ENCODE measurements at places on chromosomes 13 and 19.

DNA sequence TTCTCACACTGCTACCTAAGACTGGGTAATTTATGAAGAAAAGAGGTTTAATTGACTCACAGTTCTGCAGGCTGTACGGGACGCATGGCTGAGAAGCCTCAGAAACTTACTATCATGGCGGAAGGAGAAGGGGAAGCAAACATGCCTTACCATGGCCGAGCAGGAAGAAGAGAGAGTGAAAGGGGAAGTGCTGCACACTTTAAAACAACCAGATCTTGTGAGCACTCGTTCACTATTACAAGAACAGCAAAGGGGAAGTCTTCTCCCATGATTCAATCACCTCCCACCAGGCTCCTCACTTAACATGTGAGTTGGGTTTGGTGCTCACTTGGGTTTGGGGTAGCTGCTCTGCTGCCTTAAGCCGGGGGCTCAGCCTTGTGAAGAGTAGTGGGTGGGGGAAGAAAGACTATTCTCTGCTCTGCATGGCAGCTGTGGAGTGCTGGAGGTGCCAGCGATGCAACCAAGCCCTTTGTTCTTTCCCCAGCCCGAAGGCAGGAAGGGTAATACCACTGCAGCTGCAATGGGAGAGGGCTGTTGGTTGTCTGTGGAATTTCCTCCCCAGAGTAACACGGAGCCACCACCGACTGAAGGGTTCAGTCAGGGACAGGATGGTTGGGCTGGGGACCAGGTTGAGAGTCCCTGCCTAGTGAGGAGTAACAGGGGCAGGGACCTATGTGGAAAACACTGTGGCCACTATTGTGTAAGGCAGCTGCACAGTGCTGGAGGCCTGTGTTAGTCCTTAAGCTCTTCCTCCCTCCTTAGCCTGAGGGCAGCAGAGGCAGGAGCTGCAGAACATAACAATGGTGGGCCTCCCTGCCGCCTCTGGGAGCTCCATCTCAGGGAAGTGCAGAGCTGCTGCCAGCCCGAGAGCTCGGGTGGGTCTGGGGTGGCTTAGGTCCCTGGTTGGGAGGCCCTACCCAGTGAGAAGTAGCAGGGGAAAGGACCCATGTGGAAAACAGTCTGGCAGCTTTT lies 1262.5 kb downstream of the EFNB2 start:
- DNase-seq, result no peak

GRCh38 chr13:96248103-96248502 lies 158.2 kb downstream of the HS6ST3 start:
- DNase-seq, result no peak

DNA sequence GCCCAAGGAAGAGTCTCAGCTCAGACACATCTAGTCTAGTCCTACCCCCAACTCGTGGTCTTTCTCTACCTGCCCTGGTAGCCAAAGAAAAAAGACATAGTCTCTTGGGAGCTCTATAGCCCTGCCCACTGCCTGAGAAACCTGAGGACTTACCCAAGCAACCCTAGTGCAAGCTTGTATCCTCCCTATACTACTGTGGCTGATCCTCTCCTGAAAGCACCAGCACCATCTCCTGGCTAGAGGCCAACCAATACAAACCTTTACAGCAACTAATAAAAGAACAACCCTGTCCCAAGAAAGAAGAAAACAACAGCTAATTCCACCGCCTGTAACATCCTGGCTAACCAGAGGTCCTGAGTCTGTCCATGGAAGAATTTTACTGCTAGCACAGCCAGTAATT lies 532.4 kb downstream of the SLITRK6 start:
- DNase-seq, result no peak

DNA sequence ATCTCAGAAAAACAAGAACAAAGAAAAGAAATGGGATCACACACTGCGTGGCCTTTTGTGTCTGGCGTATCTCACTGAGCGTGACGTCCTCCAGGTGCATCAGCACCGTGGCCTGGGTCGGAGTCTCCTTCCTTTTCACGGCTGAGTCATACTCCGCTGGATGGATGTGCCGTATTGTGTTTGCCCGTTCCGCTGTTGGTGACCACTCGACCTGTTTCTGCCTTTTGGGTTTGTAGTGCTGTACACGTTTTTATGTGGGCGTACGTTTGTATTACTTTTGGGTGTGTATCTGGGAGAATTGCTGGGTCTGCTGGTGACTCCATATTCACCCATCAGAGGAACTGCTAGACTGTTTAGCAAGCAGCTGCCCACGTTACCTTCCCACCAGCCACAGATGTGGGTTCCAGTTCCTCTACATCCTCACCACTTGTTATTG lies 11.4 kb downstream of the ARID3A start:
- no peak for DNase-seq

GRCh38 chr19:33159893-33160292 lies 28.0 kb downstream of the WDR88 start:
- DNase-seq, result no peak

DNA sequence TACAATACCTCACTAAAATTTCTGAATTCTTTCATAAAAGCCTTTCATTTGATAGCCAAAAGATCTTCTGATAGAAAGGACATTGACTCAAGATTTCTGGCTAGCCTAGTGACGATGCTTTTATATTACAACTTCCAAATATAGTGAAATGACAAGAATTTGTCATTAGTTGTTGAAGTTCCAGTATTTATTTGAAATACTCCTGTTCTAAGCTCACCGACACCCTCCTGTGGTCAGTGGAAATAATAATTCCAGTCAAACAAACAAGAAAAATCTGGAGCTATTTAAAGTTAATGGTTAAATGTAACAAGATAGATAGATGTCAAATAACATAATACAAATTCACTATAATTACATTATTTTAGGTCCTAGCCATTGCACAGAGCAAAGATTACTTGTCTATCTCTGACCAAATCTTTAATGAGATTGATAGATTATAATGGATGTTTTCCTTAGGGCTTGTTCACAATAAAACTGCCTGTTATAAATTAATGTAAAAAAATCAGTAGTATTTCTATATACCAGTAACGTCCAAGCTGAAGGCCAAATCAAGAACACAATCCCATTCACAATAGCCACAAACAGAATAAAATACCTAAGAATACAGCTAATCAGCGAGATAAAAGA lies 195.5 kb downstream of the RGCC start:
- peak; percentile 69 for DNase-seq

DNA sequence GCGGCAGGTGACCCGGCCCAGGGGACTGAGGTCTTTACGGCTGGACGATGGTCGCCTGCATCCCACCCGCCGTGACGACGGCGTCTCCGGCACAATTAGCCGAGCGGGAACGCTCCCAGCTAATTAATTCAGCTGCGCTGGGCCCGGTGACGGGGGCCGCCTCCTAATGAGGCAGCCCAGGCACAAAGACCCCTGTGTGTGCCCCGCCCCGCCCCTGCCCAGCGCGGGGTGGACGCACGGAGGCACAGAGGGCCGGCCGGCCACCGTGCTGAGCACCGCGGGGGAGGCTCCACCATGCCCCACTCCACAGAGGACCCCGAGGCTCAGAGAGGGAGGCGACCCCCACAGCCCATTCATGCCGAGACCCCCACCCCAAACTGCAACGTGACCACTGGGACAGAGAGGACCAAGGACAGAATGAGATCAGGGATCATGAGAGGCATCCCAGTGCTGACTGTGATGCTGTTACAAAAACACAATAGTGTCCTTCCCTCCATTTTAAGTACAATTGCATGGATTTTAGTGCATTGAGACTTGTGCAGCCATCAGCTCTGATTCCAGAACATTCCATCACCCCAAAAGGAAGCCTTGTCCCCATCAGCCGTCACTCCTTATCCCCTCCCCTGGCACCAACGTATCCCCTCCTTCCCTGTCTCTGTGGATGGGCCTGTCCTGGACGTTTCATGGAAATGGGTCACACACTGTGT lies 17.0 kb downstream of the EFNA2 start:
- DNase-seq, result no peak

Data from fibroblast of skin of right quadriceps (primary cell).